ENCODE measurements at places on chromosomes 2 and 18.

DNA sequence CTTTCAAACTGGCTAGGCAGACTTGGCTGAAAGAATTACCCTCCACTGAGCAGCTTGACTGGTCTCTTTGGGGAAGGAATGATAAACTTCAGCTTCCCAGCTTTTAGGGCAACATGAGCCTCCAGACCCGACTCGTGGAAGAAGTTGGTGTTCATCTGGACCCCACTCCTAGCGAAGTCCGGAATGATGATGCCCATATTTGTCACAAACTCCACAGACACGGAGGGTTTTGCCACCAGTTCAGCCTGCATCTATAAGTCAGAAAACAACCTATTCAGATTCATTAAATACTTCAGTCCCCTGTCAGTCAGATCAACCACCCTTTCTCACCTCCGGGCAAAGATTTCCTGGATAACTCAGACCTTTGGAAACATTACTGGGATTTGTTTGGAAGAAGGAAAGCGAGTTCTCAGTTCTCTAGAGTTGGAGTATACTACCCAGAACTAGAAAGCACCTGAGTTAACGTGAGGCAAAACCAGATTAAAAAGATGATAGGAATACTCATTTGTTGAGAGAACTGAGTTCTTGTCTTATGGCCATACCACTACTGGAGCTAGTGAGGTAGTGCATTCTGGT is 21.0 kb downstream of the APOB start:
- DNase-seq: no peak

DNA sequence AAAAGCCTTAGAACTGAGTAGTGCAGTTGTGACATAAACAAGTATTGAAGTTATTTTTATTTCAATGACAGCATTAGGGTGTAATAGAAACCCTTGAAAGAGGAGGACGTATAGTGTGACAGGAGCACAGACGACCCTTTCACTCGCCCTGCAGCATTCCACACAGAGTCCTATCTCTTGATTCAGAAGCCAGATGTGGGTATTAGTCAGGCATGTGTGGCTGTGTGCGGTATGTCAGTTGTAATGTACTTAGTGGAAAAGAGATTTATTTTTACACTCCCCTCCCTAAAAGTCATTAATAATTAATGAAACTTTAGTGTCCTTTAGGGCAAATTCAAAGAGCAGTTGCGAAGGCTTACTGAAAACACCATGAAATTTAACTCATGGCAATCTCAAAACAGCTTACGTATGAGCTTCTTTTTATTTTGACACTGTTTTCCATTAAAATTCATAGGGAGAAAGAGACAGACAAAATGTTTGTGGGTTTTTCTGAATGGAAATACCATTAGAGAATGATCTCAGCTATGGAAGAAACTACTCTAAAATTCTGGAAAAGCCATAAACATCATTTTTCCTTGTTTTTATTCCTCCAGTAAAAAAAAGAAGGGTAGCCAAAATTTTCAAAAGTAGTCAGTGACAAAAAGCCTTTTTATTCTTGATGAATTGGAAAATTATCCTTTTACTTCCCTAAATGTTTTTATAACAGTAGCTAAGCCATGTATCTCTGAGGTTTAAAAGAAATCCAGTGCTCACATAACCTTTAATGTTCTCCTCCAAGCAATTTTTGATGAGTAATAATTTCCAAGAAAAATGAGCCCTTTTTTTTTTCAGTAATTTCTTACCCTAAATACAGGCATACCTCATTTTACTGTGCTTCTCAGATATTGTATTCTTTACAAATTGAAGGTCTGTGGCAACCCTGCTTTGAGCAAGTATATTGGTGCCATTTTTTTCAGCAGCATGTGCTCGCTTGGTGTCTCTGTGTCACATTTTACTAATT is 84.0 kb upstream of the DSEL start:
- no peak for DNase-seq

DNA sequence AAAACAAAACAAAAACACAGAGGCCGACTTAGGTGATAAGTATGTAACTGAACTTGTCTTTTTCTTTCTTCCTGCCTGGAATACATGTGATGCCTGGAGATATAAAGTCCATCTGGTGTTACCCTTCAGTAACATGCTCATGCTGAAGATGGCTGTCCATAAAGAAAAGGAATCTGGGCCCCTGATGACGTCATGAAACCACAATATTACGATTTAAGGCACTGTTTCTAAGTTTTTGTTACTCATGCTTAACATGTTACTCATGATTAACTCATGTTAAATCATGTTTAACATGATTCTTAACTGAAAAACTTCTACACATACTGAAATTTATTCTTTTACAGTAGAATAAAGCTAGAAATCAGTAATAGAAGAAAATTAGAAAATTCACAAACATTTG is 49.0 kb downstream of the STRADB start:
- DNase-seq: no peak

- no peak for DNase-seq
These were observed 31.8 kb downstream of the SLC9A4 start for GRCh38 chr2:102504833-102505232.

DNA sequence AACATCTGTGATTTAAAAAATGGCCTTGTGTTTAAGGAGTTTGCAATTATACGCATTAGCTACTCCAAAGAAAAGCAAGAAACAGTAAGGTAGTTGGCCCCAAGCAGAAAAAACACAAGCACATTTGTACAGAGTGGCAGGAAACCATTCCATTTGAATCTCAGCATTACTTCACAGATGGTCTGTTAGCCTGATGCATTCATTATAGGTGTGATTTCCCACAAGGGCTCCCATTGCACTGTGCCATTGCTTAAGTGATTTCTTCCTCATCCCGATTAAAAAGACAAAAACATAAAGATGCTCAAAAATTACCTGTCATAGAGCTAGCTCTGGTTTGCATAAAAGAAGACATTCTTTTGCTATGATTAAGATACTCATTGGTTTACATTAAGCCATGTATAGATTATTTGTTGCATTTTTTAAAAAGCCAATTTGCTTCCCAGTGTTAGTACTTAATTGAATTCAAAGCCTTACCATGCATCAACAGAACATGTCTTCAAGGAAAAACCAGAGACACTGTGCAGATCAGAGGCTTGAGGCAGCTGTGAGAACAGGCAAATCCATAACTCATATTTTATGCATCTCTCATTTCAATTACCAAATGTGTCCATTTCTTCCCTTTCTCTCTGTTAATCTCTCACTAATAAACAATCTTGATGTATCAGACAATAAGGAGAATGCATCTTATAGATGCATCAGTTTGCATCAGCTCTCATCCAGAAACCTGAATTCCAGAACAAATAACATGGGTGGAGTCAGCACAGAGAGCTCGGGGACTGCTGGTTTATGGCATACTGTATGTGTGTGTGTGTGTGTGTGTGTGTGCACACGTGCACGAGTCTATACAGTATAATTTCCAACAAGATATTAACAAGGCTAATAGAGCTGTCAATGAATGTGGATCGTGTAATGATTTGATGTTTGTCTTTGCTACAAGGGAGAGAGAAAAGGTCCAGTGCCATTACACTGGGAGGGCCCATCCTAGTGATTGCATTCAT is 558.6 kb upstream of the HS6ST1 start:
- no peak for DNase-seq

DNA sequence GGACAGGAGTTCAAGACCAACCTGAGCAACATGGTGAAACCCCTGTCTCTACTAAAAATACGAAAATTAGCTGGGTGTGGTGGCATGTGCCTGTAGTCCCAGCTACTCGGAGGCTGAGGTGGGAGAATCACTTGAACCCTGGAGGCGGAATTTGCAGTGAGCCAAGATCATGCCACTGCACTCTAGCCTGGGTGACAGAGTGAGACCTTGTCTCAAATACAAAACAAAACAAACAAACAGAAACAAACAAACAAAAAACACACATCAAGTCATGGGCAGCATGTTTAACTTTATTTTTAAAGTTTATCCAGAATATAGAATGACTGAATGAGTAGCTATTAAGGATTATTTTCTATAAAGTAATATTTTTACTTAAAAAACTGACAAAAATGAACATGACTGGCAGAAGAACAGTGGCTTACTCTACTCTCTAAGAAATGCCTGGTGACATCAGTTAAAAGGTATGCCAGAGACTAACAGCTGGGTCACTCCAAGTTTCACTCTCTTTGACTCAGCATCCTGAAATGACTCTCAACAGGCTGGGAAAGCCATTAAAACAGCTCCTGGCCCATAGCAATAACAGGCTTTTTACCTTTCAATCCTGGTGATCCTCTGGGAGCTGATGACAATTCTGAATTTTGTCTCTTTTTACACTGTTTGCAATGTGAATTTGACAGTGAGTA is 281.6 kb upstream of the STON1 start:
- DNase-seq: no peak

Measured in stimulated activated CD4-positive, alpha-beta T cell treated with anti-CD3 and anti-CD28 coated beads, Interleukin-15, amount 100 ng/mL, for 1 hour (primary cell).